Activated naive CD8-positive, alpha-beta T cell treated with anti-CD3 and anti-CD28 coated beads, Interleukin-2, amount 10 ng/mL, durations not matched to agents 7 days and 5 days (primary cell): ENCODE measurements at places on chromosomes 16 and 17.

DNA sequence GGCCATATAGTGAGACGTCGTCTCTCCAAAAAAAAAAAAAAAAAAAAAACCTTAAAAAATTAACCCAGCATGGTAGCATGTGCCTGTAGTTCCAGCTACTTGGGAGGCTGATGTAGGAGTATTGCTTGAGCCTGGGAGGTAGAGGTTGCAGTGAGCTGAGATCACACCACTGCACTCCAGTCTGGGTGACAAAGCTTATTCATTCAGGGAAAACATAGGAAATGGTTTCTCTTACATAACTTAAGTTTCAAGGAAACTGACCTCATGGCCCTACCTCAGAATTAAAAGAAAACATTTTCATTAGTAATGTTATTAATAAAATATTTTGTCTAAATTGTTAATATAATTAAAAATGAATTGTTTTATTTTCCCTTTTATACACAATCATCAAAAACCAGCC is 31.4 kb downstream of the COG1 start:
- no peaks in the 10 kb centered on the region for H3K27me3 ChIP-seq
- peaks cover 7% of the 10 kb centered on the region for H3K36me3 ChIP-seq
- peaks cover 39% of the 10 kb centered on the region for H3K4me1 ChIP-seq
- no peak overlapping the region for H3K27ac ChIP-seq
- H3K4me3 ChIP-seq = no peak overlapping the region

GRCh38 chr16:24995469-24995868 is 19.7 kb downstream of the ARHGAP17 start:
- no peak for DNase-seq
- no peak overlapping the region for H3K4me3 ChIP-seq
- H3K27me3 ChIP-seq = no peaks in the 10 kb centered on the region
- peaks cover 7% of the 10 kb centered on the region for H3K36me3 ChIP-seq
- H3K27ac ChIP-seq = no peak overlapping the region

- H3K36me3 ChIP-seq = peaks cover 24% of the 10 kb centered on the region
- peaks cover 38% of the 10 kb centered on the region for H3K4me1 ChIP-seq
- no peak for DNase-seq
- H3K4me3 ChIP-seq = no peak overlapping the region
Observed at GRCh38 chr17:66340720-66341119, 38.3 kb downstream of the PRKCA start.

DNA sequence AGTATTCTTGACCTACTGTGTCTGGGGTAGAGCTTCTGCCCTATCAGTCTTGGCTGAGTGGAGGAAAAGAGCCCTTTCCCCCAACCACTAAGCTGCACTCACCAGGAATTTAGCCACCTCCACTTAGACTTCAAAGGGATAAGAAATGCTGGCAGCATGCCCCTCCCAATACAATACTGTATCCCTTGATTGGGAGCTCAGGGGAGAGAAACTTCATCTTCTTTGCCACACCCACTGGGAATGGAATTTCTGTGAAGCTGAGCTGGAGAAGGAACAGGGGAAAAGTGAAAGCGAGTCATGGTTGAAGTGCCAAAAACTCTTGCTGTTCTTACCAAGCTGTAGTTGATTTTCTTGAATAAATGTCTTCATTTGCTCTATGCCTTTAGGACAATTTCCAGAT is 68.8 kb downstream of the CEP112 start:
- H3K4me1 ChIP-seq = no peaks in the 10 kb centered on the region
- no peak for DNase-seq
- H3K4me3 ChIP-seq = no peak overlapping the region
- no peak overlapping the region for H3K27ac ChIP-seq

DNA sequence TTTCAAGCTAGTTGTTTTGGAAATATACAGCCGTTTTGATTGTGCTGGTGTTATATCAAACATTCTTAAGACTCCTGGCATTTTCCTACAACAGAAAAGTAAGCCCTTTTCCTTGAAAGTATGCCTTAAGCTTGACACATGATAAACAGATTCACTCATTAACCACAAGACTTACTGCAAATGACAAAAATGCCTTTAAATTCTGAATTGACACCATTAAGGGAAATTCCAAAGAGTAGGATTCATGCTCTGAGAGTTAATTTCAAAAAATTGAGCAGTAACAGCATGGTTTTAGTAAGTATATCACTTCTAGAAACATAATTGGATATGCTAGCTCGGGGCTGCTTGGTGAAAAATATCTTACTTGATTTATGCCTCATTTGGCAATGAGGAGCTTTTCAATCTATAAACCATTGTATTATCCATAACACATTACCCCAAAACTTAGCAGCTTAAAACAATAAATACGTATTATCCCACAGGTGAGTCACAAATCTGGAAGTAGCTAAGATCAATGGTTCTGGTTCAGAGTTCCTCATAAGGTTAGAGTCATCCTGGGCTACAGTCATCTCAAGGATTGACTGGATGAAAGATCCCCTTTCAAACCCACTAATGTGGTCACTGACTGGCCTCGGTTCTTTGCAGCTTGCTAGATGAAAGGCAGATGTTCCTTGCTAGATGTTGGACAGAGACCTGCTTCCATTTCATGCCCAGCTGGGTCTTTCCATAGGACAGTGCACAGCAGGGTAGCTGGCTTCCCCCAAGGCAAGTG is 8.2 kb upstream of the PHAF1 start:
- no peak for DNase-seq
- no peak overlapping the region for H3K27ac ChIP-seq
- peaks cover 2% of the 10 kb centered on the region for H3K4me1 ChIP-seq
- H3K27me3 ChIP-seq = no peaks in the 10 kb centered on the region
- no peak overlapping the region for H3K4me3 ChIP-seq
- peaks cover 12% of the 10 kb centered on the region for H3K36me3 ChIP-seq

DNA sequence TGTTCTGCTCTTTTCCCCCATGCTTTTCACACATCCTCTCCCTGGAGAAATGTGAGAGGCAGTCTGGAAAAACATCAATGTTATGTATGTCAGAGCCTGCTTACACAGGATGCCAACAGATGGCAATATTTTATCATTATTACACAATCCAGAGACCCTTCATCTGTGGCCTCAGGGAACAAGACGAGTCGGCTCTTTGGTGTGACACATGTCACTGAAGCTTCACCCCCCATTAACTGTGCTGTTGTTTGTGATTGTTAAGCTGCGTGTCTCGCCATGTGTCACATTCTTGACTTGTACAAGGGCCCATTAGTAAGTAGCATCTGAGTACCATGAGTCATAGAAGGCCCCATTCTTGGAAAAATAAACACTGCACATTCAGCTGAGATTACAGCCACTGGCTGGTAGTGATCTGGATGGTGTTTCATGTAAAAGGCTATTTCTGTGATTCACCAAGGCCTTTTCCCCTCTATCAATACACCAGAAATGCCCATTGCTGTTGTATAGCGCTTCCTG is 682.1 kb upstream of the SOX9 start:
- H3K27ac ChIP-seq = no peak overlapping the region
- no peaks in the 10 kb centered on the region for H3K36me3 ChIP-seq
- no peaks in the 10 kb centered on the region for H3K4me1 ChIP-seq
- no peak overlapping the region for H3K4me3 ChIP-seq
